ENCODE measurements at places on chromosomes 7 and 10.
A peak's percentile ranks its signal among the peaks of the same experiment; 100 is the strongest.

- DNase-seq = no peak
These were observed 14.2 kb downstream of the KCNH2 start for GRCh38 chr7:150963707-150964559.

GRCh38 chr10:70459061-70459773, 17.7 kb upstream of the NODAL start:
- DNase-seq = no peak

GRCh38 chr10:122249303-122249850, 21.7 kb upstream of the BTBD16 start:
- no peak for DNase-seq

DNA sequence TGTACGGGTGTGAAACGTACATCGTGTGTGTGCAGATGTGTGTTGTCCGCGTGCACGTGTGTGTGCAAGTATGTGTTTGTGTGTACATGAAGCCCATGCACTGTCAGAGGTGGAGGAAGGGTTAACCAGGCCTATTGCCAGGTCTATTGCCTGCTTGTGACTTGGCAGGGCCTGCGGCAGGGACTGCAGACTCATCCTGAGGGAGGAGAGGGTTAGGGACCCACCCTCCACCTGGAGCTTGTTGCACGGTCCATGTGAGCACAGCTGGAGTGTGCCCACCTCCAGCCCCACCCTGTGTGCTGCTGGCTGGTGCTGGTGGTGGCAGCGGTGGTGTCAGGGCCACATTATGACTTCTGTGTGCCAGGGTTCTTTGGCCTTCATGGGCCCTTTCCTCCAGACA, 7.1 kb upstream of the AQP1 start:
- DNase-seq = no peak

GRCh38 chr10:118148247-118148646, 101.5 kb upstream of the RAB11FIP2 start:
- no peak for DNase-seq

DNA sequence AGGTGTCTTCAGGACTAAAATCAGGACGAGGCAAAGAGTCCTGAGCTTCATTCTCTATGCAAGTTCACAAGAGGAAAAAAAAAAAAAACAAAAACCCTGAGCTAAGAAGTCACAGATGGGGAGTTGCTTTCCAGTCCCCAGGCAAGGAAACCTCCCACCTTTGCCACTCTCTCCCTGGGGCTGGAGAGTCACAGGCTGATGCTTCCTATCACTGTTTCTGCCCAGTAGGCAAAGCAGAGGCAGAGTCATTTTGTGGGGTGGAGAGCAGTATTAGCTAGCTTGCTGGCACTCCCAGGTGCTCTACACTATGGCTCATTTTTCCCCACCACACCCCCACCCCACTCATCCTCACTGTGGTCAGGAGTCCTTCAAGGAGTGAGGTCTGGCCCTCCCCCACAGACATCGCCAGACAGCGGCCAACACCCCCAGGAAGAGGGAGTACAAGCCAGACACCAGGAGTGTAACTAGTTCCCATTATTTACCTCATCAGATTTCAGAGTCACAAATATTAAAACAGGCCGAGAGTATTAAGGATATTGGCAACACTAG, 34.6 kb upstream of the UNC5B start:
- DNase-seq = no peak

DNA sequence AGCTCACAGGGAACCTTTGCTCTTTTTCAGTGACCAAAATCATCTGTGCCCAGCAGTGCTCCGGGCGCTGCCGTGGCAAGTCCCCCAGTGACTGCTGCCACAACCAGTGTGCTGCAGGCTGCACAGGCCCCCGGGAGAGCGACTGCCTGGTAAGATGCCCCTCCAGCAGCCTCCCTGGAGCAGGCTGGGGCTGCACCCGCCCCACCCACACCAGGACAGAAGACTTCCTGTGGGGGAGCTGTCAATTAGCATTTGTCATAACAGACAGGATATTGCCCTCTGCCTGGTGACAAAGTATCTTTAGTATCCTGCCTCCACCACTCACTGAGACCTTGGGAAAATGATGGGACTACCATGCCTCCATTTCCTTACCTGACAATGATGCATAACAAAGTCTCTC, 133.7 kb downstream of the EGFR start:
- no peak for DNase-seq

DNA sequence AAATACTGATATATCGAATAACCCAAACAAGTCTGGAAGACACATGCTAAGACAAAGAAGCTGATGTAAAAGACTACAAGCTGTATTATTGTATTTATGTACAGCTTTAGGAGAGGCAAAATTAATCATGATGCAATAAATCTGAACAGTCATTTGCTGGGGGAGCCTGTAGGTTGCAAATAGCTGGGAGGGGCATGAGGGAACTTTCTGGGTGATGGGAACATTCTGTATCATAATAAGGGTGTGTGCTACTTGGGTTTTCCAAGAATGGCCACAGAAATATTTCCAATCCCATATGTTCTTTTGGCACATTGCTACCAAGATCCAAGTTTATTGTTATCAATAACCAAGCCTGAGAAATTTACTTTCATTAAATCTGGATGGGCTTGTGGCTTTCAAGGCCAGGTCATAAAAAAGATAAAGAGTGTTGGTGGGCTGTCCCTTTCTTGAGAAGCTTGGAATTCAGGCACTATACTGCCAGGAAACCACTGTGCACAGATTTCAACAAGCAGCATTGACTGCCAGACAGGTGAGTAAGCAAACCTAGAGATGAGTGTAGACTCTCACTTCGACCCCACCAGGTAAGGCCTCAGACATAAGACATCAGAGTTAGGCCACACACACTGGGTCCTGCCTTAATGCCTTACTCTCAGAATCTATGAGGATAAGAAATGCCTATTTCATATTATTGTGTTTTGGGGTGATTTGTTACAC, 629.7 kb upstream of the FZD8 start:
- no peak for DNase-seq

DNA sequence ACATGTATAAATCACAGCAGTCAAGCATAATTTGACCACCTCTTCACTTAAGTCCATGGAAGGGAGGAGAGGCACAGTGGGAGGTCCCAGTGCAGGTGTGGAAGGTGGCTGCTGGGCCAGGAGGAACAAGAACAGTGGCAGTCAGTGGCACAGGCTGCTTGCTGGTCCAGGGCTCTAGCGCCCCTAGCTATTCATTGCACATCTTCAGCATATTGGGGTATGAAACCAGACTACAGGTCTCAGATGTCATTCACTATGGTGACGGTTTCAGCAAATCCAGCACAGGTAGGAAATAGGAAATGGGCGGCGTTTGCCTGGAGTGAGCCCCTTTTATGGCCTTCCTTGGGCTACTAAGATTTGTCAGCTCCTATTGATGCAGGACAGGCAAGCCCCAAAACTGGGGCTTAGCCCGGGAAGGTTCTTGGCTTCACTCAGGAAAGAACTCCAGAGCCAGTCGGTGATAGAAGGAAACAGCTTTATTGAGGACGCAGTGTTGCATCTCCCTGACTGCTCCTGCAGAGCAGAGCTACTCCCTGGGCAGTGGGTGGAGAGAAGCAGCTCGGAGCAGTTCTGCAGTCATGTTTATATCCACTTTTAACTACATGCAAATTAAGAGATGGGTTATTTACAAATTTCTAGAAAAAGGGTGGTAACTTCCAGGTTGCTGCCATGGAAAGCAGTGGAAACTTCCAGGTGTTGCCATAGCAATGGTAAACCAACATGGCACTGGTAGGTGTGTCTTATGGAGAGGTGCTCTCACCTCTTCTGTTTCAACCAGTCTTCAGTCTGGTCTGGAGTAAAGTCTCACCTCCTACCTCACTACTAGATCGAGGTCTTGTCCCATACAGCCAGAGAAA, 608.8 kb downstream of the PARD3 start:
- no peak for DNase-seq

DNA sequence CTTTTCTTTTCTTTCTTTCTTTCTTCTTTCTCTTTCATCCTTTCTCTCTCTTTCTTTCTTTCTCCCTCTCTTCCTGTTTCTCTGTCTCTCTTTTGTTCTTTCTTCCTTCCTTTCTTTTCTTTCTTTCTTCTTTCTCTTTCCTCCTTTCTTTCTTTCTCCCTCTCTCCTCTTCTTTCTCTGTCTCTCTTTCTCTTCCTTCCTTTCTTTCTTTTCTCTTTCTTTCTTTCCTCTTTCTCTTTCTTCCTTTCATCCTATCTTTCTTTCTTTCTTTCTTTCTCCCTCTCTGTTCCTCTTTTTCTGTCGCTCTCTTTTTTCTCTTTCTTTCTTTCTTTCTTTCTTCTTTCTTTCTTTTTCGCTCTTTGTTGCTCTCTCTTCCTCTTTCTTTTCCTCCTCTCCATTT, 1149.2 kb upstream of the AUTS2 start:
- DNase-seq = no peak

DNA sequence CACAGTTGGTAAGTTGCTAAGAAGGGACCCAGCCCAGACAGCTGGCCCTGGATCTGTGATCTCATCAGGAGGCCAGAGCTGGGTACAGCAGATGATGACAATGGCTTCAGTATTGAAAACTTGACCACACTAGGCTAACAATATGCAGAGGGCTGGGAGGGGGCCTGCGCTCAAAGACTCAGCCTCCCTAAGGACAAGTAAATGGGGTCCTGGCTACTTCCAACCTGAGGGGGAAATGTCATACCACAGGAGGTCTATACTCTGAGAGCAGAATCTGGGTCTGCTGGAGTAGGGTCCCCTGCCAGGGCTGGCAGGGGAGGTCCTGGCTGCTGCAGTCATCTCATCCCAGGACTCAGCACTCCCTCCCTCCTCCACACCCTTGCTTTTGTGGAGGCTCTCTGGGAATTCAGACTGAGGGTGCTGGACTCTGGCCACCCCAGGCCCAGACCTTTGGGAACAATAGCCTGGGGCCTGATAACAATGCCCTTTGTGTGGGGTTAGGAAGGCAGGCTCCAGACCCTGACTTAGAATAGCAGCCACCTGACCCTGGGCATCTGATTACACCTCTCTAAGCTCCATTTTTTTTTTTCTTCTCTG, 1.4 kb downstream of the FXYD4 start:
- peak; percentile 80 for DNase-seq

DNA sequence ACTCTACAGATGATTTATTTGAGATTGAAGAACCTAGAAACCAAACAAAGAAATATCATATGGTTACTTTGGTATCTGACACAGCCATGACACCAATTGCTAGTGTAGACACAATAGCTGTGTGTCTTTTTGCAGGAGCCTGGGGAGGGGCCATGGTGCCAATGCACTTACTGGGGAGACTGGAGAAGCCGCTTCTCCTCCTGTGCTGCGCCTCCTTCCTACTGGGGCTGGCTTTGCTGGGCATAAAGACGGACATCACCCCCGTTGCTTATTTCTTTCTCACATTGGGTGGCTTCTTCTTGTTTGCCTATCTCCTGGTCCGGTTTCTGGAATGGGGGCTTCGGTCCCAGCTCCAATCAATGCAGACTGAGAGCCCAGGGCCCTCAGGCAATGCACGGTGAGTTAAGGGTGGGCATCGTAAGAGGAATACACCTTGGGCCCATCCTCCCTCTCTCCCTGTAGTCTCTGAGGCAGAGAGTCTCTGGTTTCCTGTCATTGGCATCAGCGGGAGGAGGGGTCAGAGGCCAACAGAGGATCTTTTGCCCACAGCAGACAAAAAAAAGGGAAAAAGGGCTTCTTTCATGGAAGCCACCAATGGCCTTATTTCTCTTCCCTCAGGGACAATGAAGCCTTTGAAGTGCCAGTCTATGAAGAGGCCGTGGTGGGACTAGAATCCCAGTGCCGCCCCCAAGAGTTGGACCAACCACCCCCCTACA, 1.2 kb downstream of the TMEM139 start:
- peak; percentile 53 for DNase-seq

GRCh38 chr10:90746829-90747228, 111.0 kb downstream of the HTR7 start:
- no peak for DNase-seq

DNA sequence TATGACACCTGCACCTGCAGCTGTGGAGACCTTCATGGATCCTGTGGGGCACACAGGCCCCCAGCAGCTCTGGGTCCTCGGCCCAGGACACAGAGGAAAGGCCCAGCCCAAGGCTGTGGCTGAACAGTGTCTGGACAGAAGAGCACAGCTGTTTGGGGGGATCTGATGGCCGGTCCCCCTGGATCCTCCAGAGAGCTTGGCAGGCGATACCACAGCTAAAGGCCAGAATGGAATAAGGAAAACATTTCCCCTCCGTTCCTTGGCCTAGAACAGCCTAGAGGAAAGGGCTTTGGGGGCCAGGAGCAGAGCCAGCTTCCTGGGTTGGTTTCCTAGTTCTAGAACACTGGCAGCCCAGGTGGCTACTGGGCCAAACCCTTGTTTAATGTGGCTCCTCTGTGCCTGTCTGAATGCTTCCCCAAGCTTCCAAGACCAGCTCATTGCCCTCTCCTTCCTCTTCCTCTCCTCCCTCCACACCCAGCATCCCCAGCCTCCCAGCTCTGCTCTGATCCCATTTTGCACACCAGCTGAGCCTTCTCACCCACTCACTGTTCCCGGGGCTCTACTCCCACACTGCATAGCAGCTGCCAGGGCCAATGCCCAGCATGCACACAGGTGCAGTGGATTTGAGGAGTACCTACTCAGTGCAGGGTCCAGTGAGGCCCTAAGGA, 46.9 kb downstream of the GPAM start:
- DNase-seq = peak; percentile 49

- no peak for DNase-seq
These were observed 87.9 kb downstream of the RNF216 start for GRCh38 chr7:5693529-5693928.

GRCh38 chr10:50431133-50431532, 179.8 kb upstream of the ASAH2 start:
- no peak for DNase-seq

- DNase-seq = no peak
These were observed 43.7 kb downstream of the RNF32 start for GRCh38 chr7:156684251-156684650.

GRCh38 chr10:133324198-133324792, 12.4 kb downstream of the CALY start:
- DNase-seq = no peak

GRCh38 chr10:74589226-74589673, 237.2 kb upstream of the KAT6B start:
- DNase-seq = peak; percentile 26

- DNase-seq = no peak
These were observed 7.1 kb upstream of the KLHL7 start for GRCh38 chr7:23098460-23098859.

- no peak for DNase-seq
These were observed 141.6 kb downstream of the PKD1L1 start for GRCh38 chr7:47806701-47807103.

GRCh38 chr10:77649333-77650331, 12.0 kb upstream of the KCNMA1 start:
- DNase-seq = no peak

- DNase-seq = no peak
These were observed 43.1 kb downstream of the TNRC18 start for GRCh38 chr7:5380350-5381070.

DNA sequence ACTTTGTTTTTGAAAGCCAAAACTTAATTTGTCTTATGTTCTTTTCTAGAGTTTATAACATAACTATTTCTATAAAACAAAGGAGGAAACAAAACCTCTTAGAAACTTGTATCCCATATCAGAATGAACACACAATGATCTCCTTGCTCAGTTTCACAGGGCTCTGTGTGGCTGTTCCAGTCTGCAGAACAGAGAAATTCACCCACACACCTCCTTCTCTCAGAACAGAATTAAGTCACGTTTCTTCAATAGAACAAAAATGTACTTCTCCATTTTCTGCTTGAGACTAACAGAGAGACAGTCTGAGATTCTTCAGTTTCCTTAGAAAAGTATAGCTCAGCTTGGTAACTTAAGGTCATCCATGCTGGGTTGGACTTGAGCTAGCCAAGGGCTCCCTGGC, 15.8 kb upstream of the DOCK1 start:
- DNase-seq = no peak
